ENCODE measurements at places on chromosomes 4 and X.

DNA sequence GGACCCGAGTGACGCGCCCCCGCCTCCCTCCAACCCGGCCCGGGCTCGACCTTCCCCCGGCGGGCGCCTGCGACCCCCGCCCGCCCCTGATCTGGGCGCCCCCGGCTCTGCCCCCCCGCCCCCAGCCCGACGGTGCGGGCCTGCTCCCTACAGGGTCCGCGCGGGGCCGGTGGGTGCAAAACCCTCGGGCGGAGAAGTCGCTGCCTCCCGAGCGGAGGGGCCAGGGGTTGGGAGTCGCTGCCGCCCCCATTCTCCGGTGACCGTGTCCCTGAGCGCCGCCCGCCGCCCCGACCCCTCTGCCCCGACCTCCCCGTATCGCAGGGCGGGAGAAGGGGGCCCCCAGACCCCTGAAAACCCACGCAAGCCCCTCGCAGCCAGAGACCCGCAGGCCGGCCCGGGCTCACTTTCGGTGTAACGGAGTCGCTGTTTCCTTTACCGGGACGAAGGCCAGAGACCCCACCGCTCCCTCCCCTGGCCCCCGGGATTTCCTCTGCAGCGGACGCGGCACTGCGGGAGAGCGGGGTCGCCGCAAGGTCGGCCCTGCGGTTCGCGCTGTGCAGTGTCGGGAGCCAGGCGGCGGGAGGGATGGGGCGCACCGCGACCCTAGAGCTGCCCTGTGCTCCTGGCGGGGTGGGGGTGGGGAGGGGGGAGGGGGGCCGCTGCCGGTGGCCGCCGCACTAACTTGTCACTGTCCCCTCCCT, 729 bp upstream of the CPLX1 start:
- no peak for DNase-seq

GRCh38 chrX:44828008-44828605, 15.7 kb upstream of the DUSP21 start:
- no peak for DNase-seq

- peak; percentile 80 for DNase-seq
Observed at GRCh38 chr4:74444891-74445642, at the start of gene AREG. Gene AREG, plus strand, starts transcription at chr4:74445136. Its CDS starts 210 bp downstream, at chr4:74445346.

- DNase-seq, result no peak
Observed at GRCh38 chr4:158930639-158930972, 161.8 kb downstream of the FNIP2 start.

DNA sequence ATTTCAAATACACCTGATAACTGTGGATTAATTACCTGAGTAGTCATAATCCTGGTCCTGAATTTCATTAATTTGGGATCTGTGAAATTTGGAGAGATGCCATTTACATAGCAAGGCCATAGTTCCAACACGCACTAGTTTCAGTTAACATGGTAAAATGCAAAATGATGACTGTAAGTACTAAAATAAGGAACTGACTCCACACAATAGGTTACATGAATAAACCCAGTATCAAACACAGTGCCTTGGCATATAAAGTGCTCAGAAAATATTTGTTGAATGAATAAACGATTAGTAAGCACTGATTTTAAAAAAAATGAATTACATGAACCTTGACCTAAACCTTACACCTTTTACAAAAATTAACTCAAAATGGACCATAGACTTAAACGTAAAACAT, 9.0 kb downstream of the FBXO8 start:
- no peak for DNase-seq

GRCh38 chr4:145182222-145182621, 1.8 kb upstream of the OTUD4 start:
- no peak for DNase-seq

- DNase-seq, result no peak
Observed at GRCh38 chrX:149272690-149273463, 232.2 kb downstream of the IDS start.

- DNase-seq, result no peak
Observed at GRCh38 chr4:2047031-2047660, 12.0 kb upstream of the NAT8L start.

DNA sequence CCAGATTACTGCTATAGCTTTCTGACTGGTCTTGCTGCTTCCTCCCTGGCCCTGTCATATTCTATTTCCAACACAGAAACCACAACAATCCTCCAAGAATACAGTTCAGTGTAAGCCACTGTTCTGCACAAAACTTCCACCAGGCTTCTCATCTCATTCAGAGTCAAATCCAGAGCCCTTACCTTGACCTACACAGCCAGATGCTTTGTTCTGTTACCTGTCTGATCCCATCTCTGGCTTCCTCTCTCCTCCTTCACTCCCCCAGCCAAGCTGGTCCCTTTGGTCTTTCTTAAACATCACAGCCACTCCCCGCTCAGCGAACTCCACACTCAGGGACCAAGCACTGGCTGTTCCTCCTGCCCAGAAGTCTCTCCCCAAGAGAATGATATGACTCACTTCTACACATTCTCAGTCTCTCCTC, 84.8 kb upstream of the BMP2K start:
- DNase-seq, result no peak

DNA sequence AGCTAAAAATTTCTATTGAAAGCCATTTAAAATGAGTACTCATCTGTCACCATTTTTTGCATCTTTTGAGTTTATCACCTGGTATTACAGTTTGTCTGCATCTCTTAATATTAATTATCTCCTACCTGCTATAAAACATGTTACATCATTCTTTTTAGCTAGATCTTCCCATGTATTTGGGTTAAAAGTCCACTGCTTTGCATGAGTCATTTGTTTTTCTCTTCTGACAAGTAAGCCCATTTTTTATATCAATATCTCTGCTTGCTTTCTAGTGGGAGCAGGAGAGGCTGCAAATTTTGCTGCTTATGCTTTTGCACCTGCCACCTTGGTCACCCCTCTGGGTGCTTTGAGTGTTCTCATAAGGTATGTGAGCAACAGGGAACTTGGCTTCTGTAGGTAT, 16.1 kb downstream of the NIPAL1 start:
- DNase-seq, result no peak

GRCh38 chr4:75723163-75724065, 963 bp upstream of the USO1 start:
- no peak for DNase-seq

DNA sequence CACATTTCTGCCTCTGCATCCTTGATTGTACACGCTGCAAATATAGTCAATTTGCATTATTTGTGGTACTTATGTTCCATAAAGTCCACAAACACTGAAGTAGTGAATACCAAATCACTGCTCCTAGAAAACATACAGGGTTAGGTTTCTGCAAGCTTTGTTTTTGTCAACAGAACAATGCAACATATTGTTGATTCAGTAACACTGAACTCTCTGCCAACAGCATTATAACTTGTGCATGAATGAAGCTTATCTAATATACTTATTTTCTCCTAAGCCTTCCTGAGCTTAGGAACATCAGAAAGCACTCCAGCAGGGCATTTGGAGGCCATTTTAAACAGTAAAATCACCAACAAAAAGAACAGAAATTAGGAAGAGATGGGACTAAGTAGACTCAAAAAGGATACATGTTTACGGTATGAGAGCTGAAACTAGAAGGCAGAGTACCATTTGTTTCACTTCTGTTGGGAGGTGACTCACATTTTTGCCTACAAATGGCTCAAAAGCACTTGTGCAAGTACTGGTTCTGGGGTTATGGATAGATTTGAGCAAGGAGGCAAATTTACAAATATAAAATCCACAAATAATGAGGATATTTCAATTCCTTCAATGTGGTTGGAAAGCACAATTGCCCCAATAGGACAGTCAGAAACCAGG, 14.1 kb downstream of the COX18 start:
- no peak for DNase-seq

DNA sequence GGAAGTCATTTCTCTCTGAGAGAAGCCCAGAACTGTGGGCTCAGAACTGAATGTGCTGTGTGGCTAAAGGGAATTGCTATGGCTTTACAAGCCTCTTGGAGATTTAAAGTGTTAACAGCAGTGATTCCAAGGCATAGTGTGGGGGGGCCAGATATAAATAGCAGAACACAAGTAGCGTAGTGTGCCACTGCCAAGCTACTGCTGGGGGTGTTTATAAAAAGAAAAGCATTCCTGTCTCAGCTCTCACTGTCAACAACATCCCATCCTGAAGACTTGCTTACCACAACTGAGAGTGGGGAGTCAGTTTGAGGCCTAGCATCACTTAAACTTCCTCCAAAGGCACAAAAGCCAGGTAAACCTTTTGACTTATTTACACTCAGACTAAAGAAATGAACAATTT, at the start of gene ART3:
TSS of gene ART3 (plus strand) at position 242 of the 400 bp plus-strand sequence. CDS start 1,181 bp downstream, outside the sequence.
- DNase-seq, result no peak

DNA sequence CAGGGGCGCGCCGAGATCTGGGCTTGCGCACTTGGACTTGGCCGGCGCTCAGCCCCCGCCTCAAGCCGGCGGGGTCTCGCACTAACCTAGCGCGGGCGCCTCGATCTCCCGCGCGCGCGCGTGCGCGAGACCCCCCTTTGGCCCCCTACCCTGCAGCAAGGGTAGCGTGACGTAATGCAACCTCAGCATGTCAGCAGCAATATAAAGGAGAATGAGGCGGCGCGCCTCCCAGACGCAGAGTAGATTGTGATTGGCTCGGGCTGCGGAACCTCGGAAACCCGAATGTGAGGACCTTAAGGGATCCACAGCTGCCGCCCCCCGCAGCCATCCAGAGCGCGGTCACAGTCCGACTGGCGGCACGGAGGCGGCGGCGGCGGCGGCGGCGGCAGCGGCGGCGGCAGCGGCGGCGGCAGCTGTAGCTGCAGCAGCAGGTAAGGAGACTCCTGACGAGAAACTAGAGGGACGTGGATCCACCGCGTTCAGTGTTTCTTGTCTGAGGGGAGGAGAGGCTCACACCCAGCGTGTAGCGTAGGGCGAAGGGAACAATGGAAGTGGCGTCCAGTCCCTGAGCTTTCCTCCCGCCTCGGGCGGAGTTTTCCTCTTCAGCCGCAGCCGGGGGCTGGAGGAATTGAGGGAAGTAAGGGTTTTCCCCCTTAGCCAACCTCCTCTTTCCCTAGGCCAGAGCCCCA, at the start of the genes SATL1 and ZNF711:
TSS of gene SATL1 (minus strand) at position 19 of the 689 bp plus-strand sequence. CDS start 134,811 bp downstream, outside the sequence.
TSS of gene ZNF711 (plus strand) at position 231 of the 689 bp plus-strand sequence. CDS start 3,582 bp downstream, outside the sequence.
- DNase-seq, result peak; percentile 3

GRCh38 chrX:7574325-7574724, 268.6 kb upstream of the VCX start:
- no peak for DNase-seq

- no peak for DNase-seq
Observed at GRCh38 chr4:67918428-67918827, 34.6 kb upstream of the TMPRSS11D start.

GRCh38 chr4:172245516-172245915, 432.3 kb downstream of the GALNTL6 start:
- no peak for DNase-seq

GRCh38 chr4:22504447-22504846, 11.4 kb downstream of the ADGRA3 start:
- no peak for DNase-seq

- DNase-seq, result no peak
Observed at GRCh38 chr4:22237846-22238494, 277.9 kb downstream of the ADGRA3 start.

DNA sequence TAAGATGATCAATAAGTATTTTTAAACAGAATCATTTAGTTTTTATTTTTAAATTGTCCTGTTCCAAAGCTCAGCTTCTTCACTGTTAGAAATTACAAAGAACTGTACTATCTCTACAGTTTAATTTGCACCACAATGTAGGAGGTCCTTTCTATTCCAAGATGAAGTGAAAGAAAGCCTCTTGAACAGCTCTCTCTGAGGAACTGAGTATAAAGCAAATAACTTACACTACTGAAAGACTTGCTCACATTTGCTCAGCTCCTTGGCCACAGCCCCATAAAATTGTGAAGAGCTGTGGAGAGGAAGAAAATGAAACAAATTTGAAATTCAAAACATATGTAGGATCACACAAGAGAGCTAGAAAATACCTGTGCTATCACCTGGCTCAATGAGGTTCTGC, 68.6 kb downstream of the ENPEP start:
- DNase-seq, result no peak

Measured in T-helper 2 cell treated with Interferon-gamma antibody and Interleukin-4, amounts not matched to agents 5 μg/mL and 100 μg/mL, for 36 hours (primary cell).